ENCODE measurements at places on chromosomes 3 and 15.

DNA sequence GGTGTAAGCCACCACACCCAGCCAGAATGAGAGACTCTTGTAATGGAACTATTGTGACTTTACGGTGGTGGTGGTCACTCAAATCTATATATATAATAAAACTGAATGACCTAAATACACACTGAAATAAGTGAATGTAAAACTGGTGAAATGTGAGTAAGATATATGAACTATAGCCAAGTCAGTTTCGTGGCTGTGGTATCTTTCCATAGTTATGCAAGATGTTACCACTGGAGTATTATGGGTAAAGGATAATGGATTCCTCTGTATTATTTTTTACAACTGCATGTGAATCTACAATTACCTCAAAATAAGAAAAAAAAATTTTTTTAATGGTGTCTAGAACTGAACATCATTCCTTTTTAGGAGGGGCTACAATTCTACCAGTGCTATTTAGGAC lies 21.9 kb downstream of the PIK3CB start:
- DNase-seq = peak; percentile 13

DNA sequence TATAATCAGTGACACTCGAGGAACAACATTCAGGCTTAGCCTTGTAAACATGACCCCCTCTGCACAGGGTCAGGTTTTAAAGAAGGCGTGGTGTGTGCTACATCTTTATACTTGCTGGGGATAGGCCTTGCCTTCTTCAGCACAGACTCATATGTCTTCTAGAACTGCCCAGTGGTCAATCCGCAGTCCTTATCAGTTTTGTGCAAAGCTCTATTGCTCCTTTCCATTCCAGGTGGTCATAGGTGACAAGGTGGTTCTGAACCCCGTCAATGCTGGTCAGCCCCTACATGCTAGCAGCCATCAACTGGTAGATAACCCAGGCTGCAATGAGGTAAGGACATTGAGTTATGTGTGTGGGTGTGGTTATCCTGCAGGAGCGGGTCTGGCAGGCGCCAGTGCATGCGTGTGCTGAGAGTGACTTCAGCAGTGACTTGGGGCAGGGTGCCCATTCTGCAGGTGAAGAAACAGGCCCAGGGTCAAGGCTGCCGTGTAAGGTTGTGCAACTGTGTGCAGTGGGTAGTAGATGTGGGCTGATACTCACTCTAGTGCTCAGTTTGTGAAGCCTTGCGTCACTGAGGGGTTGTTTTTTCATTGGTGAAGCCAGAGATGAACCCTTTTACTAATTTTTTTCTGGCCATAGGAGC lies 150.9 kb downstream of the ITPR1 start:
- DNase-seq = no peak

DNA sequence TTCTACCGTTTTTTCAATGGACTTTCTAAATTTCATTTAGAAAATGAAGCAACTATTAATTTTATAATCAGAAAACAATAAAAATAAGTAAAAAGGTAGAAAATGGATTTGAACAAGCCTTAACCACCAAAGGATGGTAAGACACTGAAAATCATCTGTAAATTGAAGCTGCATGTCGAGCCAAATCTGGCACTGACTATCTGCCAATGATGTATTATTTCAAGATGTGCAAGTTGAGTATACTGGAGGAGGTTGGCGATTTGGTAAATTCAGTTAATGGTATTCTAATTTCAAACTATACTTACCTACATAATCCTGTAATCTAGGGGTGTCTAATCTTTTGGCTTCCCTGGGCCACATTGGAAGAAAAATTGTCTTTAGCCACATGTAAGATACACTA lies 93.5 kb downstream of the FMN1 start:
- DNase-seq = no peak

DNA sequence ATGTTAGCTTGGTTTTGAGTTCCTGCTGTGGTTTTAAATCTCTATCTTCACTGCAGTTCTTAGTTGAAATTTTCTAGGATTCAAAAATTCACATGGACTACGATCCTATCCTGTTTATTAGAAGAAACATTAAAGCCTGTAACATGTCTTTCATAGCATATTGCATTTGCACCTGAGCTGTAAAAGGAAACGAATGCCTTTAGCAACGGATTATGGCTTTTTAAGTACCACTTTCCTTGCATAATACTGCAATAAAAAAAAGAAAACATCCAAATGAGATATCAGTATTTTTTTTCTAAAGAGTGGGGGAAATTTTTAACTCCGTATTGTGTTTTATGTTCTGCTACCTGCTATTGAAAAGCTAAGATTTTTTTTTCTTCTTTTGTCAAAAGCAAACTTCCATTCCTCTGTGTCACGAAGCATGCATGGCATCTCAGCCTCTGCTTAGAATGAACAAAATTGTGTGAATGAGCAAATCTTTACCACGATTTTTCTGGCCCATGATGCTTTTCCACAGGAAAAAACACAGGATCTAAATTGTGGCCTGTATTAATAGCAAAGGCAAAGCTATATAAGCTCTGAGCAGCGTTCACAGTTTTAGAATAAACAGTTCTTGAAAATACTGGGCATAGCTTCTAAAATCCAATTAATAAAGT lies 110.0 kb upstream of the CDIN1 start:
- DNase-seq = peak; percentile 63

DNA sequence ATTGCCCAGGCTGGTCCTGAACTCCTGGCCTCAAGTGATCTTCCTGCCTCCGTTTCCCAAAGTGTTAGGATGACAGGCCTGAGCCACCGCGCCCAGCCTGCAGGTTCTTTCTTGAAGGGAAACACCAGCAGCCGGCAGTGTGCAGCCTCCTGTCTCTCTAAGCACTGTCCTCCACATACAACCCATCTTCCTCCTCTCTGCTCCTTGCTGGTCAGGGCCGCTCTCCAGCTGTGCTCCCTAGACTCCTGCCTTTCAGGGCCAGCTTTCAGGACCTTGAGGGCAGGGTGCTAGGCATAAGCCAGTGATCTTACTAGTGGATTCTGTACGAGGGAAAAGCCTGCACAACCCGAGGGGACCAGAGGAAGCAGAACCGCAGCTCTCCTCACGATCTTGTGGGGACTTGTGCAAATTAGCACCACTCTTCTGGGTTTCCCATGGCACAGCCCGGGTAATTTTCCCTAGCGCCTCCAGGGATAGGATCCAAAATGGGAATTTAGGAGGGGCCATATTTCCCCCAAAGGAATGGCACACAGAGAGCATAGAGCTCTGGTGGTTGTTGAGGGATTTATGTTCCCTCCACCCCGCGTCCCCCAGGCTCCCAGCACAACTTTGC lies 18.2 kb upstream of the CORO2B start:
- no peak for DNase-seq

- no peak for DNase-seq
These were observed 36.0 kb downstream of the ATP13A5 start for GRCh38 chr3:193342551-193342950.

GRCh38 chr15:25171111-25171811 lies 216.5 kb downstream of the SNRPN start:
- DNase-seq = no peak

DNA sequence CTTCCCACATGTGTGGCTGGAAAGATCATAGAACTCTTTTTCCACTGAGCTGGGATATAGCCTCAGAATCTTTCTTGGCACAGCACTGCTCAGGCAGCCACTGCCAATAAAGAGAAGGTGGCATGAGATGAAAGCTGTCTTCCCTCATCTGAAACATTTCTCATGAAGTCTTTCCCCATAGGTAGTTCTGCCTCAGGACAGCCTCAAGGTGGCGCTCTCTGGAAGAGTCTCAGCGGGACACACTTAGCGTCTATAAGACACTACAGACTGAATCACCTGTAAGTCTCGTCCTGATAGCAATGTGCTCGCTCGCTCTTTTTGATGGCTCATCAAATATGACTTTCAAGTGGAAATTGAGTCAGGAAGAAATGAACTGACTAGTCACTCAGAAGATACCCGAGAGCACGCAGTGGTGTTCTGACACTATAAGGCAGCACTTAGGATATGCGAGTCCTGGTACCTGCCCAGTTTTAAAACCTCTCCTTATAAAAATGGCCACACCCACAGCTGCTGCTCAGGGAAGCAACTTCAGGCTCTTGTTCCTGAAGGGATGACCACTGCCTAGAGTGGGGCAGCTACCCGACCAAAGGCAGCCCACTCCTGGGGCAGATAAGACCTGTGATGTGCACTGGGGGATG lies 269.5 kb downstream of the SUCLG2 start:
- peak; percentile 56 for DNase-seq

GRCh38 chr15:62391641-62392262 lies 226.7 kb upstream of the C2CD4B start:
- DNase-seq = peak; percentile 54

DNA sequence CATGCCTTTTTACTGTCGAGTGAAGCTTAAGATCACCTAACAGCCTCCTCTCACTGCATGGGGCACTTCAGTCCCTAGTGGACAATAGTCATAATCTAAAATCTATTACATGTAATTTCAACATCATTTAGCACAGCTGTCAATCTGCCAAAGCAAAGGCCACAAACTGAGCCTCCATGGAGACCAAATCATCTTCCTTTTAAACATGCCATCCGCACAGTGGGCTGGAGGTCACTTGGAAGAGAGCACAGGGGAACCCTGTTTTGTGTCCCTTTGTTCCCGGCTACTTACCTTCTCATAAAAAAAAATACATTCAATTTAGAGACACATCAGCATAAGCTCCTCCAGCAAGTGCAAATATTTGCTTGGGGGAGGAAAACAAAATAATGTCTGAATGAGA lies 167.3 kb downstream of the SQOR start:
- no peak for DNase-seq

All from astrocyte of the spinal cord (primary cell).